ENCODE measurements at places on chromosomes 11 and 22. TPM values are rescaled to one million over a fixed set of nuclear protein-coding genes. Genes with fewer than 3 reads are reported as not detected.

RASGRP2 gene
- polyA plus RNA-seq, result 7.0 TPM

ARHGAP1 gene
- 36.2 TPM for polyA plus RNA-seq

DYNC2H1 gene
- polyA plus RNA-seq, result 17.6 TPM

MRGPRX4 gene
- polyA plus RNA-seq, result not detected

DNA sequence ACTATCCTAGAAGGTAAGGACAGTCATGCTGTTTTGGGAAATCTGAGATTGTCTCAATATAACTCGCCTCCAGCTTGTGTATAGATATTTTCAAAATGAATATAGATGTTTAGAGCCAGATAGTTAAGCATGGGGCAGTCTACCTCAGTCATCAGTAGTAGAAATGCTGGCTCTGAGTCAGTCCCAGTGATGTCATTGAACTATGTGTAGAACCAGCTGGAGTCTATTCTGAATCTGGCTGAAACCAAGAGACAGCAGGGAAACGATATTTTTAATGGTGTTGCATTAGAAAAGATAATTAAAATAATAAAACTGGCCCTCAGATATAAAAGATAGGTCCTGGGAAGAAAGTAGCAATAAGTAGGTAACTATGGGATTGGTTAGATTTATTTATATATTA lies 25.9 kb downstream of the PIWIL4 start:
- H3K4me3 ChIP-seq, result no peak overlapping the region
- no peak for DNase-seq
- H3K27me3 ChIP-seq, result no peaks in the 10 kb centered on the region

GRCh38 chr11:70734911-70735310 lies 336.6 kb downstream of the CTTN start:
- H3K4me3 ChIP-seq, result no peak overlapping the region
- H3K27me3 ChIP-seq, result no peaks in the 10 kb centered on the region
- H3K4me1 ChIP-seq, result no peaks in the 10 kb centered on the region

DNA sequence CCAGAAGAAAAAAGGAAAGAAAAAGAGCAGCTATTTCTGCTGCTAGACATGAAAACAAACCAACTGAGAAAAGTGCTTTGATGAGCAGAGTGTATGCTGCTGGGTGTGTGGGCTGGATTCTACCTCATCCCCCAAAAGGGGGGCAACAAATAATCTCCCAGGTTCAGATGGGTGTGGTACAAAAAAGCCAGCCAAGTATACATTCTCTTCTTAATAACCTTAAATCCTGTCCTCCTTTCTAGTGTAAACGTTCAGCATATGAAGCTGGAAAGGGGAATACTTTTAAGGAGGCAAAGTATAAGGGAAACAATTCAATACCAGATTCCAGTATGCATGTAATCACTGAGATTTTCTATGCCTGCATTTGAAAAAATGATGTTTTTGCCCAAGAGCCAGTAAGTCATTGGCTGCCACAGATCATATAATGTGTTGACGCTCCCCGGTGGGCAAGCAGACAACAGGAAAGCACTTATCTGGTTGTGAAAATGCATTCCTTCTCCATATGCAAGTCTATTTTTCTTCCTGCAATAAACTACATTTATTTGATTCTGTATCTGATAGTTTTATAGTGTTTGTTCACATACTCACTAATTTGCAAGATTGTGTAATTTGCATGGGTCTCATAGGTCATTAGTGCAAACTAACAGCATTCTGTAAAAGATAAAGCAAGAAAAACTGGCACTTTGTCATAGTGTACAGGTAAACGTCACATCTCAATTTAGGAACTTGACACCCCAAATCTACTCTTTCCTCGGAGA lies 201.1 kb downstream of the CADM1 start:
- no peaks in the 10 kb centered on the region for H3K27me3 ChIP-seq
- no peak for DNase-seq
- H3K27ac ChIP-seq, result no peak overlapping the region
- no peaks in the 10 kb centered on the region for H3K4me1 ChIP-seq
- no peaks in the 10 kb centered on the region for H3K36me3 ChIP-seq

DNA sequence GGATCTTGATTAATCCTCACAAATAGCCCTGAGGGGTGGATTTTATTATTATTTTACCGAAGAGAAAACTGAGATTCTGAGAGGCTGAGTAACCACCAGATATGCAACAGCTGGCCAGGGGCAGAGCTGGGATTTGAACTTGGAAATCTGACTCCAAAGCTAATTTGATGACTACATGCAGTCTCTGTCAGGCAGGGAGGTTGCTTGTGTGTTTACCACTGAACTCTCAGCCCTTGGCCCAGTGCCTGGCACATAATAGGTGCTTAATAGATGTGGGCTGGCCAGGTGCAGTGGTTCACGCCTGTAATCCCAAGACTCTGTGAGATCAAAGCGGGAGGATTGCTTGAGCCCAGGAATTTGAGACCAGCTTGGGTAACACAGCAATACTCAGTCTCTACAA lies 121.7 kb upstream of the CRYBB3 start:
- no peaks in the 10 kb centered on the region for H3K4me1 ChIP-seq
- no peaks in the 10 kb centered on the region for H3K36me3 ChIP-seq
- H3K27me3 ChIP-seq, result no peaks in the 10 kb centered on the region
- H3K4me3 ChIP-seq, result no peak overlapping the region
- no peak for DNase-seq
- H3K27ac ChIP-seq, result no peak overlapping the region

GRCh38 chr22:28604966-28605761 lies 74.5 kb downstream of the TTC28 start:
- H3K27me3 ChIP-seq, result no peaks in the 10 kb centered on the region
- H3K36me3 ChIP-seq, result no peaks in the 10 kb centered on the region
- peaks cover 6% of the 10 kb centered on the region for H3K4me1 ChIP-seq
- DNase-seq, result no peak

GRCh38 chr11:103637295-103637694 lies 399.1 kb upstream of the DDI1 start:
- DNase-seq, result no peak
- peaks cover 1% of the 10 kb centered on the region for H3K4me1 ChIP-seq
- no peak overlapping the region for H3K27ac ChIP-seq
- H3K4me3 ChIP-seq, result no peak overlapping the region
- H3K36me3 ChIP-seq, result no peaks in the 10 kb centered on the region
